ENCODE measurements at places on chromosomes 7 and 10.

GRCh38 chr10:79022565-79023230 is 46.1 kb upstream of the ZMIZ1 start:
- DNase-seq = no peak

DNA sequence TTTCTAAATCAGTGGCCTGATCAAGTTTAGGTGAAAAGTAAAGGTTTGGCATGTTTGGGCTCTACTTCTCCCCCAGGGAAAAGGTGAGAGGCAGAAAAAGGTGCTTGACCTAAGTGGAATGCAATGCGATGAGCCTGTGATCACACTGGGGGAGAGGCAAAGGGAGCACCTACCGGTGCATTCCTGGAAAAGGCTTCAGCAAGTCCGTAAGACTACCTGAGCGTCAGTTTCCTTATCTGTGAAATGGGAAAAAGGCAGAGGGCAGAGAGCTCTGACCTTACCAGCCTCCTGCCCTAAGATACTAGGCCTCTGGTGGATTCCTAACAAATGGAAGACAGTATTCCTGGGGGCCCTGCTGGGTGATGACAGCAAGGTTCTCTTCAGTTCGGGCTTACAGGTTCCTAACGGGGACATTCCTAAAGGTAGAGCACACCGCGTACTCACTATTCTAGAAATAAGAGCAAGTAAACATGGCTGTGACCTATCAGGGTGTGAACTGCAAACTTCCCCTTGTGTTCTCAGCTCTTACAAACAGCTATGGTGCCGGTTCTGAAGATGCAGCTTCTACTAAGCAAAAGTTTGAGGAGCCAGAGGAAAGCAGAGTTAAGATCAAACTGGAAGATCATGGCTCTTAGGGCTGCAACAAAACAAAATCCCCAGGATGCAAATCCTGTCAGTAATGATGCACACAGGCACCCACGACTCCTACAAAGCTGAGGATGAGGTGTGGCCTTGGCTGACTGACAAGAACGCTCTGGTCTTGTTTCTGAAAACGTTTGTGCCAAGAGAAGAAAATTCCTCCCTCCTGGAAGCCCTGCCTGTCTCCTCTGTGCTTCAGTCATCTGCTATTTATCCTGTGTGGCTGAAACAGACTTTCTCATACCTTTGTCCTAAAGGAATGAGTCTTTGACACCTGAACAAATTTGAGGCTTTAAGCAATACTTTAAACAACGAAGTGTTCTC is 13.3 kb upstream of the ACSL5 start:
- DNase-seq = no peak

GRCh38 chr10:46525177-46525823 is 31.2 kb downstream of the GPRIN2 start:
- no peak for DNase-seq

DNA sequence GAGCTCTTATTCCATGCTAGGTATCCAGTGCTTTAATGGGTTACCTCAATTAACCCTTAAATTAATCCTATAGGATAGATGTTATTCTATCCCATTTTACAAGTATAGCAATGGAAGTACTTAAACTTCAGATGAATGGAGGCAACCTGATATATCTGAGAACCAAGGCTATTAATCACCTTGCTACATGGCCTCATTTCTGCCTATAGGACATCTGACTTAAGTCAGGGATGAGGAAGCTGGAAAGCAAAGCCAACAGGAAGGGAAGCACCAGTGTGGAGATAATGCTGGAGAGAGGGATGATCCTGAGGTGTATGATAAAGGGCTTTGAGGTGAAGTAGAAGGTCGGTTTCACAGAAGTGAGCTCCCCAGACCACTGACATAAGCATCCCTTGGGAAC is 132.3 kb downstream of the CHN2 start:
- no peak for DNase-seq

DNA sequence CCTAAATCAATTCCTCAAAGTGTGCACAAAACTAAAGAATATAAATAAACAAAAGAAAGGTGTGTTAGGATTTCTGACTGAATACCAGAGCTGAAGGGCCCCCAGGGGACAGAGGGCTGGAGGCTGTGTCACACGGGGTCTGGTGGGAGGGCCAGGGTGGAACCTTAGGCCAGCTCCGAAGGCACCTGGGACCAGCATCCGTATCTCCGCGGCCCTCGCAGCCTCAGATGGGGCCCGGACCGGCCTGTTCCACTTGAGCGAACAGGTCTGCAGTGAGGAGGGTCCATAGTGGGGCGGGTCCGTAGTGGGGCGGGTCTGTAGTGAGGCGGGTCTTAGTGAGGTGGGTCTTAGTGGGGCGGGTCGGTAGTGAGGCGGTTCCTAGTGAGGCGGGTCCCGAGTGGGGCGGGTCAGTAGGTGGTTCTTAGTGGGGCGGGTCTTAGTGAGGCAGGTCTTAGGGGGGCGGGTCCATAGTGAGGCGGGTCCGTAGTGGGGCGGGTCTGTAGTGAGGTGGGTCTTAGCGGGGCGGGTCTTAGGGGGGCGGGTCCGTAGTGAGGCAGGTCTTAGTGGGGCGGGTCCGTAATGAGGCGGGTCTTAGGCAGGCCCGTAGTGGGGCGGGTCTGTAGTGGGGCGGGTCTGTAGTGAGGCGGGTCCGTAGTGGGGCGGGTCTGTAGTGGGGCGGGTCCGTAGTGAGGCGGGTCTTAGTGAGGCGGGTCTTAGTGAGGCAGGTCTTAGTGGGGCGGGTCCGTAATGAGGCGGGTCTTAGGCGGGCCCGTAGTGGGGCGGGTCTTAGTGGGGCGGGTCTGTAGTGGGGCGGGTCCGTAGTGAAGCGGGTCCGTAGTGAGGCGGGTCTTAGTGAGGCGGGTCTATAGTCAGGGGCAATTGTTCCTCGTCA is 15.1 kb downstream of the GPR146 start:
- no peak for DNase-seq

DNA sequence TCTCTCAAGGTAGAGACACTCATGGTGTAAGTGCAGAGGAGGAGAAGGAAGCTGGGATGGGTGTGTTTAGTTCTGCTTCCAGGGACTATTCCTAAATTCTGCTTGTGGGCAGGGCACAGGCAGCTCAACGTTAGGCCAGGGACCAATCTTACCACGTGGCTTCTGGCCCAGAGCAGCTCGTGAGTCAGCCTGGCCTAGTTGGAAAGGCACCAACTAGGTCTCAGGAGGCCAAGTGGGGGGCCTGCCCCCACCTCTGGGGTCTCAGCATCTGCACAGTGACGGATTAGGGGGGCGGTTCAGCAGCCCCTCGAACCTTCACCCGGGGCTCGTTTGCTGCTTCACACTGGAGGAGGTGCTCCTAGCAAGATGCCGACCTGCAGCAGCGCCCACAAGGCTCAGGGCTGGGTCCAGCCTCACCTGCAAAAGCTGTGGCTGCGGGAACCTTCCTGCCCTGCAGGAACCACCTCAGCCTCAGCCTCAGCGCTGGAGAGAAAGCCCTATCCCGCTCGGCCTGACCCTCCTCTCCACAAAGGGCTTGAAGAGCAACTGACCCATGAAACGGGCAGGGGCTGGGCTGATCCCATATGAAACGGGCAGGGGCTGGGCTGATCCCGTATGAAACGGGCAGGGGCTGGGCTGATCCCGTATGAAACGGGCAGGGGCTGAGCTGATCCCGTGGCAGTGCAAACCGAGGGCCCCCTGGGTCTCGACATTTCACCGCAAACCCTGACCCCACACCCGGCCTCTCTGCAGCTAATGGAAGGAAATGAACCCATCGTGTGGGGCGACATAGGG is 447.4 kb downstream of the DNAJB6 start:
- DNase-seq = no peak
